ENCODE measurements at places on chromosomes 6 and 20.

DNA sequence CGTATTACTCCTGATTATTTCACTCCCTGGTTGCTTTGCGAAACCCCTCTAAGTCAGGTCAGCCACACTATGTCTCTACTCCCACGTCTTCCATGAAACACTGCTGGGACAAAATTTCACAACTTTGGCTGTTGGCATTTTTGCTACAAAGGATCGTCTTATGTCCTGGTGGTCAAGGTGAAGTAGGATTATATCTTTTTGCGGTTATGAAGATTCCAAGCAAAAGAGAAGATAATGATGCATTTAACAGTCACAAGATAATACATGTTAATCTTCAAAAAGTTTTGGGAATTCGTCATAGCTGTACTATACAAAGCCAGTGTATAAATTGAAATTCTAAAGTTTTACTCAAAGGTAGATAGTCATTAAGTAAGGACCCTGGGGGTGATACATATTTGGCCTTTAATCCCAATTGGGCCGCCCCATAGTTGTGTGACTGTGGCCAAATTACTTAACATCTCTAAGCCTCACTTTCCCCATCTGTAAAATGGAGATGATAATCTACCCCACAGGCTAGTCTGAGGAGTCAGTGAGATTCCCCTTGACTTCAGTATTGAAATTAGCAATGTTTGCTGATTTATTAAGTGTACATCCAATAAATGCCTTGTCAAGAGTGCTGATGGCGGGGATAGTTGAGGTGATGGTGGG, 212.1 kb downstream of the ARID1B start:
- DNase-seq: no peak

- DNase-seq: no peak
Measured at GRCh38 chr20:24664266-24664986, 195.0 kb downstream of the SYNDIG1 start.

DNA sequence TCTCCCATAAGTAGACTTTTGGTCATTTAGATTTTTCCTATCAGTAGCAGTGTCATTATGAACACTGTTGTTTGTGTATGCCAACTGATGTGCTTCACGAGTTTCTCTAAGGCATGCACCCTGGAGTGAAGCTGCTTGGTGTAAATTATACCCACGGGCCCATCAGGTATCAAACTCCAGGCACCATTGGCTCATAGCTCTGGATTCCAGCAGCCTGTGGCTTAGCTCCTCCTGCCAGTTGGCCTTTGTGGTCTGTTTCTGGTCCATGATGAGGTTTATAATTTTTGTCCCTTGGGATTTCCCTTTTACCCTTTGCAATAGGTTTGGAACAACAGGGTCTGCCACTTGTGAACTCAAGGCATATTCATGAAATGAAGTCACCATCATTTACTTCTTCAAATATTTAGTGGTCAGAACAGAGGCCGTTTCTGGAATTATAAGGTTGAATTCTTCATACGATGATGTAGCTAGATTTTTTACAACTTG, 350.5 kb downstream of the PRL start:
- DNase-seq: no peak

DNA sequence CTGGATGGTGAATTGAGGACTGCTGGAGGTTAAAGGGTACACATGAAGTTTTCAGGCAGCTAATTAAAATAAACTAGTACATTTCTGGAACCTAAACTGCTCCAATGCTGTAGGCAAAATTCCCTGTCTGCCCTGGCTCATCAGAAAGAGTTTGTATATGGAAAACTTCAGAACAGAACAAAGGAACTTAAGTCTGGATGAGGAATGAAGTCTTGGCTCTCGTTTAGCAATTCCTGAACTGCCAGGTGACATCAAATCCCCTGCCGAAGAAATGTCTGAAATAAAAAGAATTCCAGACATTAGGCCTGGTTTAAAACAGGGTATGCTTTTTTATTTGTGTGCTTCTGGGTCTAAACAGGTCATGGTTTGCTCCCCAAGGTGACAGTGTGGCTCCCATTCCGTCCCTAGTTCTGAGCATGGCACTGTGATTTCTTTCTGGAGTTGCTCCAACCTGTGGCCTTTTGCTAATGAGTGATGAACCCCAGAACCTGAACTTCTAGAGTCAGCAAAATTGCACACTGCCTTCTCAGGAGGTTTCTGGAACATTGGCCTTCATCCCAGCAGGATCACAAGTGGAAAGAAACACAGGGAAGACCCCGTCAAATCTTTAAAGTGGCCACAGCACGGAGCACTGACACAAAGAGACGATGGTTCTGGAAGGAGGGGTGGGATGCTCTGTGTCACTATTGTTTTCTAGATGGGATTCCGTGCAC, 129.4 kb upstream of the NAA20 start:
- no peak for DNase-seq
